ENCODE measurements at places on chromosomes 5 and 9. TPM values are rescaled to one million over a fixed set of nuclear protein-coding genes. Genes with fewer than 3 reads are reported as not detected.

DNA sequence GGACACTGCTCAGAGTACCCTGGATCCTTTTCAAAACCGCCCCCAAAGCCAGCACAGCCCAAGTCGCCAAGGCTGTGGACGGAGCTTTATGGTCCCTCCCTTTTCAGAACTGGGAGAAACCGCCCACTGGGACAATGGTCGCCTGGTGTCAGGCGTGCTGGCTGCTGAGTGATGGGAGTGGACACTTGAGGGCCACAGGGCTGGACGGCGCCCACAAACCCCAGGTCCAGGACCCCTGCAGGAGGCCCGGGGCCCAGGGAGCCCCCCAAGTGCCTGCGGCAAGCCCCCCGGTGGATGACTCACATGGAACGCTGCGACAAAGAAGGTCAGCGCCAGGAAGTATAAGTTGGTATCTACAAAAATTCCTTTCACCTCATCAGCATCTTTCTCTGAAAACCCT, 10.9 kb downstream of the CLPTM1L start:
- no peak for DNase-seq

DNA sequence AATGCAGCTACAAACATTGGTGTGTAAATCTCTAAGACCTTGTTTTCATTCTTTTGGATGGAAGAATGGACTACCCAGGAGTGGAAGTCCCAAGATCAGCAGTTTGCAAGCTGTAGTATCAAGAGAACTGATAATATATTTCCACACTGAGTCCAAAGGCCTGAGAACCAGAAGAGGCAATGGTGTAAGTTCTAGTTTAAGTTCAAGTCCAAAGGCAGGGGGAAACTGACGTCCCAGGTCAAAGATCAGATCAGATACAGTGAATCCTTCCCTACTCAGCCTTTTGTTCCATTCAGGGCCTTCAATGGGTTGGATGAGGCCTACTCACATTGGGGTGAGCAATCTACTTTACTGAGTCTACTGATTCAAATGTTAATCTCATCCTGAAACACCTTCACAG, 80.3 kb upstream of the ERBIN start:
- no peak for DNase-seq

- no peak for DNase-seq
Measured at GRCh38 chr5:110651507-110651906, 75.0 kb downstream of the TMEM232 start.

- DNase-seq = no peak
Measured at GRCh38 chr9:27412963-27413362, 111.1 kb upstream of the IFNK start.

- no peak for DNase-seq
Measured at GRCh38 chr5:83085106-83085505, 7.8 kb downstream of the XRCC4 start.

DNA sequence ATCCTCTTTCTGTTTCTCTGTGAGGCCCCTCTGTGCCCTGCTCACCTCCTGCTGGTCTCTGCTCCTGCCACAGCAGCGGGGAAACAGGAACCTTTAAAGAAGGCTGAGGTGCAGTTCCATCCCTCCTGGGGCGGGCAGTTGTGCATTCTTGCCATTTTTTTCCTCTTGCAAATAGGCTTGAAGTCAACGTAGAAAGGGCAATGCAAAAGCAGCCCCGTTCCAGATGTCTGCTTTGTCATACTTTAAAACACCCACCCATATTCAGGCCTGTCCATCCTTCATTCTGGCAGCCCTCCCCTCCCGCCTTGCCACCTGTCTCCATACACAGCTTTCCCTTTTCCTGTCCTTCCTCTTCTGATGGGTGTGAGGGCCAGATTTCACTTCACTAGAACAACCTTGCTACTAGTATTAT, 65.4 kb upstream of the KLF9 start:
- DNase-seq = peak; percentile 72

- no peak for DNase-seq
Measured at GRCh38 chr9:101130054-101130453, 101.5 kb downstream of the PLPPR1 start.

DNA sequence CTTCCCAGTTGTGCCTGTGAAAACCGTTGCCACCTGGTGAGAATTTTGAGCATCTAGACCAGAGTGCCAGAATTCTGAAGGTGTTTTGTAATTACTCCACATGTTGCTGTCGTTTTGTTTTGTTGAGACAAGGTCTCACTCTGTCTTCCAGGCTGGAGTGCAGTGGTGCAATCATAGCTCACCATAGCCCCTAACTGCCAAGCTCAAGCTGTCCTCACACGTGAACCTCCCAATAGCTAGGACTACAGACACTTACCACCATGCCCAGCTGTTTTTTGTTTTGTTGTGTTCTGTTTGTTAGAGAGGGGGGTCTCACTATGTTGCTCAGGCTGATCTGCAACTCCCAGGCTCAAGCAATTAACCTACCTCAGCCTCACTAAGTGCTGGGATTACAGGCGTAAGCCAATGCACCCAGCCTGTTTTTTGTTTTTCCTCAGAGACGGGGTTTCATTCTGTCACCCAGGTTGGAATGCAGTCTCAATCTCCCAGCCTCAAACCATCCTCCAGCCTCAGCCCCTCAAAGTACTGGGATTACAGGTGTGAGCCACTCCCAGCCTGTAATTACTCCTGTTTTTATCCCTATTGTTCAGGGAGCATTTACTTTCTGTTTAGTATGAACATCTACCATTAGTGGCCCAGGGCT, 121.1 kb upstream of the DMRT1 start:
- no peak for DNase-seq

- DNase-seq = peak; percentile 92
Measured at GRCh38 chr9:70478963-70479641, 64.6 kb upstream of the KLF9 start.

- DNase-seq = no peak
Measured at GRCh38 chr5:81505672-81506071, 111.7 kb upstream of the ACOT12 start.

GRCh38 chr5:57850109-57850508, 367.5 kb upstream of the ACTBL2 start:
- DNase-seq = no peak

DNA sequence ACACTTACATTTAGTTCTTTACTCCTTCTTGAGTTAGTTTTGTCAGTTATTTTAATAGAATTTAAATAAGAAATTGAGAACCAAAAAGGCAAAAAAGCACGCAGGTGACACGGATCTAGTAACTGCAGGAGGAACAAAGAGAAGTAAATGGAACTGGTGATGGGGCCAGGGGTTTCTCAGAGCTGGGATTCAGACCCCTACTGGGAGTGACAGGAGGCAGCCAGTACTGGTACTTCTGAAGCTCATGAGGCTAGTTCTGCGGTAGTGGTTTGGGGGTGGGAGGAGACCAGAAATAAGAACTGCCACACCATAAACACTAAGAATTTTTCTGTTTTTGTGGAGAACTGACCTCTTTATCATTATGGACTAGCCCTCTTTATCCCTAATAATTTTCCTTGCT, 48.2 kb downstream of the OXCT1 start:
- DNase-seq = no peak

GRCh38 chr5:55847837-55848236, 3.3 kb upstream of the IL31RA start:
- DNase-seq = no peak

DNA sequence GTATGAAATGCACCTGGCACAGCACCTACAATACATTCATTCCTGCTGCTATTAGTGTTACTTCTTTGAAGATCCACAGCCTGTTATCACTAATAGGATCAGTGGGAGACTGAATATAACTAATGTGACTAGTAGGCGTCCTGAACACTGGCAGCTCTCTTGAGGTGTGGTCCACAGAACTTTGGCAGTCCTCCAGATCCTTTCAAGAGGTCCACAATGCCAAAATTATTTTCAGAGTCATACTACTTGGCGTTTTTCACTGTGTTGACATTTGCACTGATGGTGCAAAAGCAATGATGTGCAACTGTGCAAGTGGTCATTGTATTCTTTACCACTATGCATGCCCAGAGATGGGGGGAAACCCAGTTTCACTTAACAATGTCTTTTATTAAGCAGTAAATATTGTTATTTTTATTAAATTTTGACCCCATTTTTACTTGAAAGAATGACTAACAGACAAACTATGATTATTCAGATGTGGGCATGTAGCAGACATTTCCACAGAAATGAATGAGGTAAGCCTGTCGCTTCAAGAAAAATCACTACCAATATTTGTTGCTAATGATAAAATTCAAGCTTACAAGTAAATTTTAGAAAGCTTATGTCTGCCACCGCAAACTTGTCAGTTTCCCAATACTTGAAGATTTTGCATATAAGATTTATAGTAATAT, 48.9 kb downstream of the ADRB2 start:
- DNase-seq = no peak

DNA sequence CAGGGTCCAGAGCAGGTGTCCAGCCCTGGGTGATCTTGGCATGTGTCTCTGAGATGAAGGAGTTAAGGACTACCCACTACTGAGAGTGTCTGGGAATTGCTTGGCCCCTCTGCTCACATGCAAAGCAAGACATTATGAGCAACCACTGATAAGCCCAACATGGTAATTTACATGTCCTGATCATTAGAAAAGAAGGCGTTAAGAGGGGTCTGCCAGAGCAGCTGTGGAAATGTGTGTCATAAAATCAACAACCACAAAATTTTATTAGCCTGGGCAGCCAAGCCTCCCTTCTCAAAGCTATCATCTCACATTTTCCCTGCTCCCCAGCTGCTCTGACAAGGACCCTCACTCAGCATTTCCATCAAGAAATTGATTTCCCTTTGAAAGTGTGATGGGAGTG, 351.0 kb downstream of the SPOCK1 start:
- no peak for DNase-seq

DNA sequence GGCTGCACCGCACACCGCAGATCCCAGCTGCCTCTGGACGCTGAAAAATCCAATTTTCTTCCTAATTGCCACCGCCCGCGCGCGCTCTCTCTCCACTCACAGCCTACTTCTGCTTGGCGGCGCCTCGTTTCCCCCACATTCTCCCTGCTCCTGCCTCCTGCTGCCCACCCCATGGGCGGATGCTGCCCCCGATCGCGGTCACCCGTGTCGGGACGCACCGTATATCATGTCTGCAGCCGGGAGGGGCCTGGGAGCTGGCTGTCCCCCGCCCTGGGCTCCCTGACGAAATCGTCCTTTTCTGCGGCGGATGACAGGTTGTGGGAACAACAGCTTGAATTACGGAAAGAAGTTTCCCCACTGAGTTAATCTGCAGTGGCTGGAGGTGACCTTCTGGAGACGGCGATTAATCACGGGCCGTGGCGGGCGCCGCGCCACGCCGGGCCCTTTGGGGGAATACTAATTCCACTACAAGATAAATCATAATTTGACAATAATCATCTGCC, 36.3 kb upstream of the PSD2 start:
- DNase-seq = no peak

DNA sequence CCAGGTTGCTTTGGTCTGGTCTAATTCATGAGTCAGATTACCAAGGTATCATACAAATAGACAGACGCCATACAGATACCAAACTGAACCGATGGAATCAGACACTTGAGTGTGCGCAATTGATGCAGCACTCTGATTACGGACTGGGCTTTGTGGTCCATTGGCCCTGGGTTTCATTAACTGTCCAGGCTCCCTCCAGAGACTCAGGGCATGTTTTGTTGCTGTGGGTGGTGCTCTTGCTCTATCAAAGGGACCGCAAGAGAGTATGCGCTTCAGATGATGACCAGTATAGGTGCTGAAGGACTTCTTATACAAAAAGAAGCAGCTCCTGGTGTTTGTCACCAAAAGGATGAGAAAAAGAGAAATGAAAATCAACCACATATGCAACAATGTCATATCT, 36.9 kb upstream of the ANKRD55 start:
- DNase-seq = no peak

GRCh38 chr5:132008961-132009680, 2.3 kb downstream of the ACSL6 start:
- peak; percentile 28 for DNase-seq

- DNase-seq = no peak
Measured at GRCh38 chr5:98275980-98276379, 497.5 kb upstream of the RGMB start.

DNA sequence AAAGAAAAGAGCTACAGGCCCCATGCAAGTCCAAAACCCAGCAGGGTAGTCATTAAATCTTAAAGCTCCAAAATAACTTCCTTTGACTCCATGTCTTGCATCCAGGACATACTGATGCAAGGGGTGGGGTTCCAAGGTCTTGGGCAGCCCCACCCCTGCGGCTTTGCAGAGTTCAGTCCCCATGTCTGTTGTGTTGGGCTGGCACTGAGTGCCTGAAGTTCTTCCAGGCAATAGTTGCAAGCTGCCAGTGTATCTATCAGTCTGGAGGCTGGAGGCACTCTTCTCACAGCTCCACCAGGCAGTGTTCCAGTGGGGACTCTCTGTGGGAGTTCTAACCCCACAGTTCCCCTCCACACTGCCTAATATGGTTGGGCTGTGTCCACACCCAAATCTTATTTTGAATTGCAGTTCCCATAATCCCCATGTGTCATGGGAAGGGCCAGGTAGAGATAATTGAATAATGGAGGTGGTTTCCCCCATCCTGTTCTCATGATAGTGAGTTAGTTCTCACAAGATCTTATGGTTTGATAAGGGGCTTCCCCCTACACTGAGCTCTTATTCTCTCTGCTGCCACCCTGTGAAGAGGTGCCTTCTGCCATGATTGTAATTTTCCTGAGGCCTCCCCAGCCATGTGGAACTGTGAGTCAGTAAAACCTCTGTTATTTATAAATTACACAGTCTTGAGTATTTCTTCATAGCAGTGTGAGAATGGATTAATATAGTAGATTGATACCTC, 237.5 kb upstream of the ADRA1B start:
- no peak for DNase-seq

DNA sequence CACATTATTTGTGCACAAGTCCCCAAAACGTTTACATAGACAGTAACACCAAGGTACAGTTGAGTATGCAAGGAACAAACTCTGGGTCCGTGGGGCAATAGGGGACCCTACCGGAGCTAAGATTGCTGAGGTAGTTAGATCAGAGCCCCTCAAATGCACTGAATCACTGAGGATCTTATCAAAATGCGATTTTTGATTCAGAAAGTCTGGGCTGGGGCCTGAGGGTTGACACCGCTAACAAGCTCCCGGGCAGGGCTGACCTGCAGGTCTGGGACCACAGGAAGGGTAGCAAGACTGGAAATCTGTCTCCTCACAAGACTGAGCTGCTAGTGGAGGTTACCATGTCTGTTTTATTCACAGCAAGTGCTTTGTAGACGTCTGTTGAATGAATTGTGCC, 1.8 kb upstream of the IL3 start:
- DNase-seq = peak; percentile 33

GRCh38 chr9:93138171-93138764, 4.2 kb upstream of the NINJ1 start:
- DNase-seq = no peak

GRCh38 chr5:72468606-72469005, 38.6 kb downstream of the ZNF366 start:
- DNase-seq = no peak

GRCh38 chr9:92384375-92384774, 20.0 kb downstream of the OGN start:
- DNase-seq = no peak

Gene FGF1
- 3.6 TPM for total RNA-seq

Gene LRRC8A
- 26.0 TPM for total RNA-seq

Gene BARX1
- total RNA-seq = not detected

Gene PCDHGB7
- 16.1 TPM for total RNA-seq

Gene OBP2B
- not detected for total RNA-seq

Gene NUTM2G
- total RNA-seq = not detected

Measured in sigmoid colon (tissue), 7 donors.